ENCODE measurements at places on chromosomes 11 and 22. TPM values are rescaled to one million over a fixed set of nuclear protein-coding genes. Genes with fewer than 3 reads are reported as not detected.

DNA sequence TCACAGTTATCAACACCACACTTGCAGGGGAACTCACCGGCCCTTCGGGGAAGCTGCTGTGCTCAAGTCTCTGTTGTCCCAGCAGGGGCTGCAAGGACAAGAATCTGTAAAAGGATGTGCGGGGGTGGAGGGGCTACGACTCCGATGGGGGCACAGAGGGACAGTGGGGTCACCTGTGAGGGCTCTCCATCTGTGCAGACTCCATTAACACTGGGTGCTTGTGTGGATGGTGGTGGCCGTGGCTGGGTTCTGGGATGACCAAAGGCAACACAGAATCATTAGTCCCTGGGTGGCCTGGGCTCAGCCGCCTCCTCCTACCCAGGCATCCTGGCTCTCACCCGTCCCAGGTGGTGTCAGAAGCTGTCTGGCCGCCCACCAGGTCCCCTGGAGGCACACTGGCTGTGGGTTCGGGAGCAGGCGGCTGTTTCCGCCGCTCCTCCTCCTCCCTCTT is 10.2 kb upstream of the RBM4B start:
- no peak overlapping the region for H3K27ac ChIP-seq
- no peaks in the 10 kb centered on the region for H3K4me1 ChIP-seq
- DNase-seq: no peak

GRCh38 chr11:3368199-3368598 is 10.7 kb downstream of the ZNF195 start:
- no peak for DNase-seq
- H3K4me3 ChIP-seq: peak overlapping the region; percentile 7
- H3K36me3 ChIP-seq: peaks cover 99% of the 10 kb centered on the region
- H3K27me3 ChIP-seq: no peaks in the 10 kb centered on the region

DNA sequence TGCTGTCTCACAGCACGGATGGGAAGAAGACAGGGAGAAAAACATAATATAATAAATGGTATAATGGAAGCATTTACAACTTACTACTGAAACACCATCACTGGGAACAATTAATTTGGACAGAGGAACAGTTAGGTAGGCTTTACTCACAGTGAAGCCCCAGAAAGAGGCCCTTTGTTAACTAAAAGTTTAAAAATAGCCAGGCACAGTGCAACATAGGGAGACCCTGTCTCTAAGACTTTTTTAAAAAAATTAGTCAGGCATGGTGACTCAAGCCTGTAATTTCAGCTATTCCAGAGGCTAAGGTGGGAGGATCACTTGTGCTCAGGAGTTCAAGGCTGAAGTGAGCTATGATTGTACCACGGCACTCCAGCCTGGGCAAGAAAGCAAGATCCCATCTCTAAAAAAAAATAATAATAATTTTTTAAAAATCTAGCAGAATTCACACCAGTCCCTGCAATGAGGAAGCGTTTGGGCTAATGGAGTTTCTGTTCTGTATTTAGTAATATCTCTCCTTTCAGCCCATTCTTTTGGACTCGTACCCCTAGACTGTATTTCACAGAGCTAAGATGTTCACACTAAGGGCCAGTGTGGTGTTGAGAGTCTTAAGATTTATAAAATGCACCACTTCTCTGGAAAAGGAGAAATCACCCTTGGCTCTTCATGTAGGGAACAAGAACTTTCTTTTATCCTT is 275.5 kb downstream of the SOX6 start:
- no peak overlapping the region for H3K4me3 ChIP-seq
- H3K27ac ChIP-seq: no peak overlapping the region
- H3K36me3 ChIP-seq: no peaks in the 10 kb centered on the region
- H3K27me3 ChIP-seq: no peaks in the 10 kb centered on the region

DNA sequence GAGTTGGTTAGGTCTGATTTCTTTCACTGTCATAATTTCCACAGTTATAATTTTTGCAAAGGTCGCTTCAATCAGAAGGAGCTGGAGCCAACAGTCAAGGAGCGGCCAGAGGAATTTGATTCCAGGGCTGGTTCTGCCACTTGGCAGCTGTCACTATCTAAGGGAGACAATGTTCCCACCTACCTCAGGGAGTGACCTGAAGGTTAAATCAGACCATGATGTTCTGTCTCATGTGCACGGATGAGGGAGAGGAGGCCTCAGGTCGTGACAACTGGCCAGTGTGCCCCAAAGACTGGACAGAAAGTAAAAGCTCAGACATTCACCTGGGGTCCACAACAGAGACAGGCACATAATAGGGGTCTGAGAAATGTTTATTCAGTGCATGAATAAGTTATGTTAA is 7.6 kb downstream of the MRGPRD start:
- H3K27ac ChIP-seq: no peak overlapping the region
- H3K4me3 ChIP-seq: no peak overlapping the region
- no peaks in the 10 kb centered on the region for H3K27me3 ChIP-seq

DNA sequence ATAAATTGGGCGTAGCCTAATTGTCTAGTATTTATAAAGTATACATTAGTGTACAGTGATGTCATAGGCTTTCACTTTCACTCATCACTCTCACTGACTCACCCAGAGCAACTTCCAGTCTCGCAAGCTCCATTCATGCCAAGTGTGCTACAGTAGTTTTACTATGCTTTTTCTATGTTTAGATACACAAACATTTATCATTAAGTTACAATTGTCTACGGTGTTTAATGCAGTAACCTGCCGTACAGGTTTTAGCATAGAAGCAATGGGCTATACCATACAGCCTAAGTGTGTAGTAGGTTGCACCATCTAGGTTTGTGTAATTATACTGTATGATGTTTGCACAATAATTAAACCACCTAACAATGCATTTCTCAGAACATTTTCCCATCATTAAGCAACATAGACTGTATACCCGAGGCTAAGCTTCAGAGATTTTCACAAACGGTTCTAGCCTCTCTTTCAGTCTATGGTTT is 17.5 kb downstream of the OR9G1 start:
- H3K4me1 ChIP-seq: no peaks in the 10 kb centered on the region
- no peak for DNase-seq
- H3K27me3 ChIP-seq: no peaks in the 10 kb centered on the region
- no peak overlapping the region for H3K27ac ChIP-seq
- H3K4me3 ChIP-seq: no peak overlapping the region
- H3K36me3 ChIP-seq: no peaks in the 10 kb centered on the region

- DNase-seq: no peak
- no peak overlapping the region for H3K27ac ChIP-seq
- H3K4me3 ChIP-seq: no peak overlapping the region
- H3K4me1 ChIP-seq: no peaks in the 10 kb centered on the region
These were observed 11.1 kb upstream of the MICAL2 start for GRCh38 chr11:12099132-12099873.

DNA sequence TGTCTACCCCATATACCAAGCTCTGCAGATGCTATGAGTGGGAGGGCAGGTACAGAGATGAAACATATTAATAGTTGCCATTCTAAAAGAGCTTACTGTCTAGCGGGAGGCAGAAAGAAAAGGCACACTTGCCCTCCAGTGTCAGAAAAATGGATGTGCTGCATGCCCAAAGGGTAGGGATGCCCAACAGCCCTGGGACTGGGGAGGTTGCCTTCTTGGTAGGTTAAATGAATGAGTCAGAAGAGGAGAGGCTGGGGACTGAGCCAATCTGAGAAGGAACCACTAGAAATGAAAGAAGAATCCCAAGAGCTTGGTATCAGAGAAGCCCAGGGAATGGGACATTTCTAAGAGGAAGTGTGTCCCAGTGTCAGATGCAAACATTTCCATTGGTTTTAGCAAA is 1.2 kb downstream of the BIRC3 start:
- no peaks in the 10 kb centered on the region for H3K4me1 ChIP-seq
- peaks cover 30% of the 10 kb centered on the region for H3K27me3 ChIP-seq
- no peak overlapping the region for H3K4me3 ChIP-seq
- no peaks in the 10 kb centered on the region for H3K36me3 ChIP-seq
- no peak for DNase-seq

DNA sequence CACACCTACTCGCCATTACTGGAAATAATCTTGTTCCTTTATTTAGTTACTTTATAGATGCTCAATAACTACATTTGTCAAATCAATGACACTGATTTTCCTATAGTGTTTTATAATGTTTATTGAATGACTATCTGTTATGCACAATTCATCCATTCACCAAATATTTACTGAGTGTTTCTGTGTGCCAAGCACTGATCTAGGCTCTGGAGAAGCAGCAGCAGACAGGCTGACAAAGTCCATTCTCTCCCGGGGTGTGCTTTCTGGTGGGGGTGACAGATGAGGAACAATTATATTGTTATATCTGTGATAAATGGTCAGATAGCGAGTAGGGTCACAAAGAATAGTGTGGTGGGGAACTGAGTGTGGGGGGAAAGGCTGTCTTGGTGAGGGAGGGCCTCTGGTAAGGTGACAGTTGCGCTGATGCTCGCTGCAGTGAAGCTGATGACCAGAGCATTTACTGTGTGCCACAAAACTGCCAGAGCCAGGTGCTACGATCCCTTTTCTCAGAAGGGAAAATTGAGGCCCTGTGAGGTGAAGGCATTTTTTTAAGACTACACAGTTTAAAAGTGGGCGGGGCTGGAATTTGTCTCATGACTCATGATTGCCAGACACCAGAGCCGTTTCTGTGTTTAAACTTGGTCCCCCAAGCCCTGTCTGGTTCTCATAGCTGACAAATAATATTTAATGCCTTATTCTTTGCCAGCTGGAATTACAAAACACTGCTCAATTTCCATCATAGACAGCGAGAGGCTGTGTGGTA is 10.2 kb downstream of the PACS1 start:
- H3K27me3 ChIP-seq: no peaks in the 10 kb centered on the region
- H3K4me3 ChIP-seq: no peak overlapping the region
- no peak for DNase-seq
- no peak overlapping the region for H3K27ac ChIP-seq

DNA sequence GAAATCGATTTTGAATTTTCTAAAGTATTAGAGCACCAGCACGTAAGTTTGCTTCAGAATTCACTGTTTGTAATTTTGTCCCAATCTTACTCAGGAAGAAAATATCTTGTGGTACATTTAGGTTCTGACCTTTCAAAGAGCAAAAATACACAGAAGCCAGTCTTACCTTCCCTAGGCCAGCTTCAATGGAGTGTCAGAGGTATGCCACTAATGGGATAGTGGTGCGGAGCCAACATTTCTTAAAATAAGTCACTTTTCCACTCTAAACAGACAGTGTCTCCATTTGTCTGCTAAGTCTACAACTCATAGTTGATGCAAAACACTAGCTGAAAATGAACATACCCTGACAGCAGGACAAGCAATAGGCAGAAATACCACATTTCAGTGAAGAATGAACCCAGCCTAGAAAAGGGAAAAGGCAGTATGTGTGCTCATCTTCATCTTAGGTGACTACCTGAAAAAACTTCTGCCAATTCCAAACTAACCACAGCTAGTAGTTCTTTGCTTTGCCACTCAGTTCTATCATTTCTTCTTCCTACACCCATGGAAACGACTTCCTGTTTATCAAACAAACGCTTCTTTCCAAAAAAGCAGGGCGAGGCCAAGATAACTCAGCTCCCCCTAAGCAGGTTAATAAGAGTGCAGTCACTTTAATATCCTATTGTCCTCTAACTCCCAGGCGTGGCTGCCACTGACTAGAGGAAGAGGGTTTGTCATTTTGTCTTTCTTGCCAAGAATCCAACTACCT is 94.0 kb upstream of the APOA1 start:
- peaks cover 13% of the 10 kb centered on the region for H3K36me3 ChIP-seq
- H3K27ac ChIP-seq: no peak overlapping the region
- H3K4me3 ChIP-seq: no peak overlapping the region
- H3K27me3 ChIP-seq: no peaks in the 10 kb centered on the region
- no peaks in the 10 kb centered on the region for H3K4me1 ChIP-seq
- no peak for DNase-seq

GRCh38 chr11:56513280-56513679 is 22.1 kb upstream of the OR5M8 start:
- DNase-seq: no peak
- no peaks in the 10 kb centered on the region for H3K27me3 ChIP-seq
- H3K4me3 ChIP-seq: no peak overlapping the region
- no peaks in the 10 kb centered on the region for H3K36me3 ChIP-seq
- H3K4me1 ChIP-seq: peaks cover 5% of the 10 kb centered on the region

Gene MAPK8IP2
- total RNA-seq: 1.4 TPM

Gene OVCH2
- total RNA-seq: 8.2 TPM

Gene LMNTD2
- total RNA-seq: 8.2 TPM

Gene SCN4B
- total RNA-seq: 0.20 TPM

Gene PRRG4
- 1.2 TPM for total RNA-seq

Gene CSNK1E
- total RNA-seq: 224 TPM

Measured in endodermal cell (in vitro differentiated cells).